ENCODE measurements at places on chromosomes 11 and 22.

DNA sequence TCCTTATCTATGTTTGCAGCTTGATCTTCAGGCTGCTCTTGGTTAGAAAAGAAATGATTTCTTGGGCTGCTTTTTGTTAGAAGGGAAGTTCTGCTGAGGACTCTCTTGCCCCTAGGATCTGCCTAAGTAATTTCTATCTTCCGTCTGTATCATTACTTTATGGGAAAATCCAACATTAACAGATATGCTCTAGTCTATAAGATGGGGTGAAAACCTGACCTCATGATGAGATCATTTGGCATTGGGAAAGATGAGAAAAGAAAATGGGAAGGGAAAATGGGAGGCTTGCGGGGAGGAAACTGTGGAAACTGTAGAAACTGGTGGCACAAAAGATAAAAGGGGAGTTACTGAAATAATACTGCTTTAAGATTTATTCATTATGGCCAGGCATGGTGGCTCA is 63.6 kb downstream of the FDX1 start:
- no peak for DNase-seq

- no peak for DNase-seq
Measured at GRCh38 chr11:119029340-119030028, 1.2 kb downstream of the SLC37A4 start.

GRCh38 chr11:88435415-88435814 is 97.9 kb upstream of the CTSC start:
- DNase-seq = no peak

DNA sequence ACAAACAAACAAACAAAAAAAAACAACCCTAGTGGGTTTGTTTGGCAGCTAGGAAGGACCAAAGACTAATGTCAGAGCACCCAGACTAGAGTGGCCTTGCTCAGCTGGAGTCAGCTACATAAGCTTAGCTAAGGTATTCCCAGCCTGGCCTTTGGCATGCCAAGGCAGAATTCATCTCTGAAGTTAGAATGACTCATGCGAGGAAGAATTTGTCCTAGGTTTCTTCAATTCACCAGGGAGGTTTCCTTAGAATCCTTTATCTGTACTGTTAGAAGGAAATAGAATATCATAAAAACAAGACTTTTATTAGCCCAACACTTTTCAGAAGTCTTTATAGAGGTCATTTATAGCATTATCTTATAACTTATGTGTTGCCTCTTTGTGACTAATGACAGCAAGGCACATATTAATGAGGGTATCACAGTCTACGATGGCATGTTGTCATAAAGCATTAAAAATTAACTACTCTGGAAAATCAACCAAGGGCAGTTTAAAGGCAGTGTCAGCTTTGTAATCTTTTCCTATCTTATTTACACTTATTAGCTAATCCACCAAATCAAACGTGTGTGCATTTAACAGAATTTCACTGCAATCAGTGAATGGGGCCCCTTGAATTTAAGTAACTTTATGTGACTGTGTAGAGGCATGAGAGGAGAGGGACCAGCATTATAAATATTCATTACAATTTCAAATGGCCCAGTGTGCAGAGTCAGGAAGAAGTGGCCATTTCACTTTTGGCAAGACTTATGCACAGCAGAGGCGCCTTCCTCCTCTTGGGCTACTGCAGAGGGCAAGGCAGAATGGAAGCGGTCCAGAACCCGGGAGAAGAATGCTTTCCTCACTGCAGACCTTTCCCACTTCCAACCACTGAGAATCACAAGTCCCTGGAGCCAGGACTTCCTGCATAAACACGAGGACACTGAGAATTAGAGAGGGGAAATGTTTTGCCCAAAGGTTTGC is 36.3 kb downstream of the SLC5A1 start:
- DNase-seq = peak; percentile 75

GRCh38 chr22:36194971-36195370 is 6.6 kb downstream of the APOL4 start:
- peak; percentile 44 for DNase-seq

DNA sequence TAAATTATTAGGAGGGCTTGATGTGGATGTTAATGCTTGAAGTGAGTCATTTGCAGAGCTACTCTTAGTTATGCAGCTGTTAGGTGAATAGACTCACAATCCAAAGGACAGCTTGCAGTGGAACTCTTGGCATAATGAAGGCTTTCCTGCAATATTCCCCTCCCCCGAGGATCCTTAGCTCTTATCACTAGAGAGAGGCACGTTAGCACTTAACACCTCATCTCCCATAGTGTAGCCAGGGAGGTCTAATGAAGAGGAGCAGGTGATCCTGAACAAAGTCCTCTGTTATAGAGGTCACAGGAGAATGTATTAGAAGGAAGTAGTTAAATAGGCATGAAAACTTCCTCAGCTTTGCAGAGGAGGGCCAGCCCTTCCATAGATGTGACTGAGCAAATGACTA is 919.2 kb upstream of the FAT3 start:
- no peak for DNase-seq

DNA sequence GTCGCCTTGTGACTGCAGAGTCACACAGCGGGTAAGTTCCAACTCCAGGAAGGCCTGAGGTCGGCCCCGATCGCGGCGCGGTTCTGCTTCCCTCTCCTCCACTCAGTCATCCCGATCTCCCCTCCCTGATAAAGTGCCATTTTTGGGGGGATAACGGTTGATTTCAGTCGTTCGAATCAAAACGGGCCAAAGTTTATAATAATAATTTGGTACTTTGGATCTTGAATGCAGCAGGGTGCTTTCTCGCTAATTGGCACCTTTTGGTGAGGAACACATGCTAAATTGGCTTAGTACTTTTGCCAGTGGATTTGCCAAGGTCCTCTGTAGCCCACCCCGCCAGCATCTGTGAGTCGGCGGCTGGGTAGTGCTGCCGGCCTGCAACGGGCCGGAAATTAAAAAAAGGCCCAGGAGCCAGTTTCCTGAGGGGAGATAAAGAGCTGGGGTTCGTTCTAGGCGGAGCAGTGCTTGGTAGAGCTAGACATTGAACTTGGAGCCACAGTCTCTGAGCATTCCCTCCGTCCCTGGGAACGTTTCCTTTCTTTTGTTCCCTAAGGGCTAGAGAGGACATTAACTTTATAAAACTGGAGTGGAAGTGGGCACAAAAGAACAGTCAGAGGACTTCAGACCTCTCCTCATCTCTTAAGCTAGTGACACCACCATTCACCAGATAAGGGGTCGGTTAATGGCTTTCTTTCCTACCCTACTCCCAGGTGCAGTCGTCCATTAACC is 997 bp downstream of the UBE2L3 start:
- DNase-seq = peak; percentile 22

DNA sequence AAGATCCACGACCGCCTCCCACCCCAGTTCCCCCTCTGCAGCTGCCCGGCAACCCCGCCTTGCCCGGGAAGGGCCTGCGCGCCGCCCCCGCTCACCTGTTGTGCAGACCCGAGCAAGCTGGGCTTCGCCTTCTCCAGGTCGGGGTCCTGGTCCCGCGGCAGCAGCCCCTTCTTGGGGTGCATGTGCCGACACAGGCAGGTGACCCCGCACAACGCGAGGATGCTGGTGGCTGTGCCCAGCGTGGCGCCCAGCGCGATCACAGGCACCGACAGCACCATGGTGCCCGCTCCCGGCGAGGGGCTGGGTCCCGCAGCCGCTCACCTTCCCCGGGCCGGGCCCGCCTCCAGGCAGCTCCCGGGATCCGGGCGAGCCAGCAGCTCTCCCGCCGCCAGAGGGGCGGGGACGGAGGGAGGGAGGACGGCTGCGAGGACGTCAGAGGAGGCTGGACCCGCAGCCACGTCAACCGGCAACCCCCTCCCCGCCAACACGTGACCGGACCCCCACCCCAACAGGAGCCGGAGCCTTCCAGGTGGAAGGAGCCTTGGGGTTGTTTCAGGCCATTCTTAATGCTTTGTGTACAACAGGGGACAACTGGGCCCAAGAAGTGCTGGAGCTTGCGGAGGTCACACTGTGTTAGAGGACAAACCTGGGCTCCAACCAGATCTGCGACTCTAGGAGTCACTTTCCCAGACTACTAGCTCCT is at the start of gene SYT13:
SYT13 (minus strand) TSS at position 412 of the 703 bp plus-strand sequence; CDS start at position 278, 134 bp downstream.
- no peak for DNase-seq

- no peak for DNase-seq
Measured at GRCh38 chr11:8204596-8204995, 35.8 kb upstream of the RIC3 start.

GRCh38 chr11:121240650-121241303 is 51.8 kb upstream of the SC5D start:
- peak; percentile 75 for DNase-seq

- DNase-seq = peak; percentile 66
Measured at GRCh38 chr11:105910095-105910715, 111.8 kb downstream of the MSANTD4 start.

- no peak for DNase-seq
Measured at GRCh38 chr11:65776710-65777141, 4.0 kb downstream of the AP5B1 start.

DNA sequence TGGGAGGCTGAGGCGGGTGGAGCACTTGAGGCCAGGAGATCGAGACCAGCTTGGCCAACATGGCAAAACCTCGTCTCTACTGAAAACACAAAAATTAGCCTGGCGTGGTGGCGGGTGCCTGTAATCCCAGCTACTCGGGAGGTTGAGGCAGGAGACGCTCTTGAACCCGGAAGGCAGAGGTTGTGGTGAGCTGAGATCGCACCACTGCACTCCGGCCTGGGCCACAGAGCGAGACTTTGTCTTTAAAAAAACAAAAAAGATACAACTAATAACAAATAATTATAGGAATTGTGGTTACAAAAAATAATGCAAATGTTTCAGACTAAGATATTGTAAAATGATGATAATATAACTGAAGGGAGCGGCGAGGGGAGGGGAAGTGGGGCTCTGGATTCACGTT is 90.3 kb upstream of the RTL6 start:
- DNase-seq = no peak

DNA sequence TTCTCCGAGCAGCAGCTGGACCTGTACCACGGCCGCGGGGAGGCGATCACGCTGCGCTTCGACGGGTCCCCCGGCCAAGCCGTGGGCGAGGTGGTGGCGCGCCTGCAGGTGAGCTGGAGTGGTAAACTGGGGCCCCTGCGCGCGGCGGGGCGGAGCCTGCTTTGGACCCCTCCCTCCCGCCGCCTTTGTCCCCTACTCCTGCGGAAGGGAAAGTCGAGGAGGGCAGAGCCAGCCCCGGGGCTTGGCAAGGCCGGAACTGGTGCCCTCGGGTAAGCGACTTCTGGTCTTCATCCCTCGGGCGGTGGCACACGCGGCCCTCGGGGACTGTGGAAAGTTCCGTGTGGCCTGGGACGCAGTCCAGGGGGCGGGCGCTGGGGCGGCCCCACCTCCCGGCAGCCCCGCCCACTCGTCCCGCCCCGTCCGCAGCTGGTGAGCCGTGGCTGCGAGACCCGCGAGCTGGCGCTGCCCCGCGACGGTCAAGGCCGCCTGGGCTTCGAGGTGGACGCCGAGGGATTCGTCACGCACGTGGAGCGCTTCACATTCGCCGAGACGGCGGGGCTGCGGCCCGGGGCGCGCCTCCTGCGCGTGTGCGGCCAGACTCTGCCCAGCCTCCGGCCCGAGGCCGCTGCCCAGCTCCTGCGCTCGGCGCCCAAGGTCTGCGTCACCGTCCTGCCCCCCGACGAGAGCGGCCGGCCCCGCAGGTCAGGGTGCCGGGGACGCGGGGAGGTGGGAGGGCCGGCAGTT is 9.2 kb downstream of the SIPA1 start:
- DNase-seq = no peak

DNA sequence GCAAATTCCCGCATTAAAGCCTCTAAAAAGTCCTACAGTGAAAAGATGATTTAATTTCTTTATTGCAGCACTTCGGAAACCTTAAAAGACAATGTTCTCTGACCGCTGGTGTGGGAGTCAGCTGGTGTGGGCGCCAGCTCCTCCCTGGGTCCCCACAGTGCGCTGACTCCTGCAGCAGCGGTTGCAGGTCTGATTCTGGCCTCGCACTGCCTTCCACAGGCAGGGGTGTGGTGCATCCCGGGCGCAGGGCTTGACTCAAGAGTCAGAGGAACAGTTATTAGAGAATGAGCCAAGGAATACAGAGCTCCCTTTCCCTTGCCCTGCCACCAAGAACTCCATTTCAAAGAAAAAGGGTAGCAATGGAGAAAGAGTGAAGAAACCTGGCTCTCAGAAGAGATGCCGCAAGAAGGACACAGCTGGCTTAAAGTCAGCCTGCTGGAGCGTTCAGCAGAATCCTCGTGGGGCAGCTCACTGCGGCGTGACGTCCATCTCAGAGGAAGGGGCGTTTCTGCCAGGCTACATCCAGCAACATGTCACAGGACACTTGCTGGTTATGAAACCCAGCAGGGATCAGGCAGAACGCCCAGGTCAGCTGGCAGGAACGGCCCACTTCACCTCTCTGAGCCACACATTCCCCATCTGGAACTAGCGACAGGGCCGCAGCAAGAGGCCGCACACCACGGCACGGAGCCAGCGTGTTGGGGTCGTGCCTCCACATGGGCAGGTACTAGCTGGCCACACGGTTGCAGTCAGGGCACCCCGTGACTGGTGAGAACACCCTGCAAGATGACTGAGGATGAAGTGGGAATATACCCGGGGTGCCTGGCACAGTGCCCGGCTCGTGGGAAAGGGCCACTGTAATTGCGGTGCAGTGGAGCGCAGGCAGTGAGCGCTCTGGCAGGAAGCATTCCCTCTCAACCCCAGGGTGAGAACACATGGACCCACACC is 18.1 kb upstream of the EFCAB6 start:
- peak; percentile 24 for DNase-seq

DNA sequence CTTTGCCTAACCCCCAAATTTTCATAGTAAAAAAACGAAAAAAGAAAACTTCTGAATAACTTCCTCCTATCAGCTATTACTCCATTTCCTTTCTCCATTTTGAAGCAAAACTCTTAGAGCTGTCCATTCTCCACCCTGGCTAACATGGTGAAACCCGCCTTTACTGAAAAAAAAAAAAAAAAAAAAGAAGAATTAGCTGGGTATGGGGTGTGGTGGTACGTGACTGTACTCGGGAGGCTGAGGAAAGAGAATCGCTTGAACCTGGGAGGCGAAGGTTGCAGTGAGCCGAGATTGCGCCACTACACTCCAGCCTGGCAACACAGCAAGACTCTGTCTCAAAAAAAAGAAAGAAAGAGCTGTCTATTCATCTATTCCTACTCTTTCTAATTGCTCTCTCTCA is 11.3 kb upstream of the NXF1 start:
- no peak for DNase-seq

DNA sequence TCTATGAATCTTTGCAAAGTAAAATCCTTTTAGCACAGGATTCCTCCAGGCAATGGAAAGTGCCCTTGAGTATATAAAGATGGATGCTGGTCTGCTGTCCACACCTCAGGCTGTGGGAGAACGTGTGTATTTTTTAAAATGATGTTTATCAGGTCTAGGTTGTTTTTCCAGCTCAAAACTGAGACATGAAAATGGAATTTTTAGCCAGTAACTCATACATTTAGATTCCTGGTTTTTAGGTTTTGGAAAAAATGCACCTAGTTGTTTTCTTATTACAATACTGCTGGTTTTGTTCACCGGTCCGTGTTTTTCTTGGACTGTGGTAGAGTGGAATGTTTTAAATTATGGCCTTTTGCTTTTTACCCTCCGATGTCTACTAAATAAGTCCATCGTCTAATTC is 554.7 kb downstream of the SOX6 start:
- peak; percentile 71 for DNase-seq

Measured in astrocyte (in vitro differentiated cells and primary cell).